AG04449 (cell line): ENCODE measurements at places on chromosomes 2 and 18.

DNA sequence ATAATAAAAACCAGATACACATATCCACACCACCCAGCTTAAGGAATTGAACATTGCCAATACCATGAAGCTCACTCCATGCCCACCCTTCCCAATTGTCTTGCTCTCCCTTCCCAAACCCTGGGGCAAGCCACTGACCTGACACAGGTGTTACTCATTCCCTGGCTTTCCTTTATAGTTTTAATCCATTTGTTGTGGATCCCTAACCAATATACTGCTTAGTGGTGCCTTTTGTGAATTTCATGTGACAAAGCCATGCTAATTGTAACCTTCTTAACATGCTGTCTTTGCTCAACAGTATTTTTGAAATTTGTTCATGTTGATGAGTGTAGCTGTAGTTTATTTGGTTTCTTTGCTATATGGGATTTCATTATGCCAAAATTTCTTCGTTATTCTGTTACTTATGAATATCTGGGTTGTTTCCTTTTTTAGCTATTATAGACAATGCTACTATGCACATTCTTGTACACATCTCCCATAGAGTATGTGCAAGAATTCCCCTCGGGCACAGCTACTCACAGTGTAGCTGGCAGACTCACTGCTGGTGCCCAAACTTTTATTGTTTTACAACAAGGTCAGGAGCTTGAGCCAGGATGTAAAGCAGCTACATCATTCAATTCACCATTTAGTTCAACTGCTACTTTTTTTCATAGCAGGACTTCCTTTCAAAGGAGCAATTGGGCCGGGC lies 90.8 kb upstream of the ATL2 start:
- no peak for DNase-seq

- no peak for DNase-seq
Observed at GRCh38 chr2:54725343-54726099, 2.1 kb downstream of the EML6 start.

- no peak for DNase-seq
Observed at GRCh38 chr2:157355618-157356017, 30.0 kb upstream of the ERMN start.

- DNase-seq, result peak; percentile 21
Observed at GRCh38 chr2:169109502-169110409, 40.4 kb downstream of the DHRS9 start.

DNA sequence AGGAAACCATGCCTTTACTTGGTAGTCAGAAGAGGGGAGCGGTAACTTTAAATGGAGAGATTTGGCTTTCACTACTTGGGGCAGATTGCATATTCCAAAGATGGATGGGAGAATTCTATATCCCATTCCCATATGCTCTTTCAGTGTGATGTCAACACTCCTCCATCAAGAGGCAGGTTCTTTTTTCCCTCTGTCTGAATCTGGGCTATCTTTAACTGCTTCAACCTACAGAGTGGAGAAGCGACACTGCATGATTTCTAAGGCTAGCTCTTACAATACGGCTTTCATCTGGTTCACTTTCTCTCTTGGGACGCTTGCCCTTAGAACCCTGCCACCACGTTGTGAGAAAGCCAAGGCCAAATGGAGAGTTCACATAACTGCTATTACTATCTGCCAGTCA lies 34.4 kb downstream of the SKA1 start:
- DNase-seq, result no peak

DNA sequence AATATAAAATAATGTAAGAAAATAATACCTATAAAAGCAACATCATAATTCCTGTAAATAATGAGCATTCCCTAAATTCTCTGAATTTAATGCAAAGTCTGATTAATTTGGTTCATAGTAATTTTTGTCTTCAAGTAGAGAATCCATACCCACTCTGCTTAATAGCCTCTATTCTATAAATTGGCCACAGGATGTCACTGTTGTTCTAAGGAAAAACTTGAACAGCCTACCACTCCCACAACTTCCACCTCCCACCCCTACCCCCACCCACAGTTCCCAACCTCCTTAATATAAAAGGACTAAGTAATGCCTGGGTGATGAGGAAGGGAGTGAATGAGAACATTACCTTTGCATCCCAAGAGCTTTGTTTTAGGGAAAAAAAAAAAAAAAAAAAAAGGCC lies 27.2 kb upstream of the BBS5 start:
- DNase-seq, result no peak

GRCh38 chr2:71100195-71100964 lies 29.6 kb downstream of the MCEE start:
- no peak for DNase-seq

GRCh38 chr2:88307817-88308216 lies 137.7 kb downstream of the THNSL2 start:
- DNase-seq, result no peak
